Right forelimb (tissue), 1 donor: ENCODE measurements at places on chromosomes 1 and 21.

DNA sequence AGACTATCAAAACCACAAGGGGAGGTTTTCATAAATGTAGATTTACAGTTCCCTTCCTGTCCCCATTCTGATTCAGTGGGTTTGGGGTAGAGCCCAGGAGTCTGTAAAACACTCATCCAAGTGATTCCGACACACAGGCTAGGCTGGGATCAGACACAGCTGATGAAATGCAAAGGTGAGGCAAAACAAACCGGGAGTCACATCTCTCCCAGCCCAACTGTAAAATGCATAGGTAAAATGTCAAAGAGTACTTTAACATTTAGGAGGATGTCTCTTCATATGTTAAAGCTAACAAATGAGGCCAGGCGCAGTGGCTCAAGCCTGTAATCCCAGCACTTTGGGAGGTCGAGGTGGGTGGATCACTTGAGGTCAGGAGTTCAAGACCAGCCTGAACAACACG is 45.0 kb downstream of the ZNF281 start:
- DNase-seq: no peak

- no peak for DNase-seq
Observed at GRCh38 chr21:25002676-25003075, 604.6 kb downstream of the MRPL39 start.

GRCh38 chr1:226939438-226940028 is 561 bp upstream of the COQ8A start:
- no peak for DNase-seq

DNA sequence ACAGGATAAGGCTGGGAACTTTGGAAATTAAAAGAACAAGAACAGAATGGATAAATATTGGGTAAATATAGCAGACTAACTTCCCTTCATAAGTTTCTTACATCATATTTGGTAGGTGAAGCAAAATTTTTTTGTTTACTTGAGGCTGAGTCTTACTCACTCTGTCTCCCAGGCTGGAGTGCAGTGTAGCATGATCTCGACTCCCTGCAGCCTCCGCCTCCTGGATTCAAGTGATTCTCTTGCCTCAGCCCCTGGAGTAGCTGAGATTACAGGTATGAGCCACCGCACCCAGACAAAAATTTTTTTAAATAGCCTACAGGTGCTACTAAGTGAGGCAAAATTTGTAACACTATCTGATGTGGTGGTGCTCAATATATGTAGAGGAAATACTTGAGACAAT is 50.7 kb downstream of the TM2D1 start:
- DNase-seq: no peak

GRCh38 chr1:237583756-237584155 is 307.0 kb downstream of the ZP4 start:
- DNase-seq: no peak

- no peak for DNase-seq
Observed at GRCh38 chr1:109658533-109659042, 2.7 kb downstream of the GSTM4 start.

GRCh38 chr1:51750218-51750617 is 128.3 kb downstream of the NRDC start:
- no peak for DNase-seq

DNA sequence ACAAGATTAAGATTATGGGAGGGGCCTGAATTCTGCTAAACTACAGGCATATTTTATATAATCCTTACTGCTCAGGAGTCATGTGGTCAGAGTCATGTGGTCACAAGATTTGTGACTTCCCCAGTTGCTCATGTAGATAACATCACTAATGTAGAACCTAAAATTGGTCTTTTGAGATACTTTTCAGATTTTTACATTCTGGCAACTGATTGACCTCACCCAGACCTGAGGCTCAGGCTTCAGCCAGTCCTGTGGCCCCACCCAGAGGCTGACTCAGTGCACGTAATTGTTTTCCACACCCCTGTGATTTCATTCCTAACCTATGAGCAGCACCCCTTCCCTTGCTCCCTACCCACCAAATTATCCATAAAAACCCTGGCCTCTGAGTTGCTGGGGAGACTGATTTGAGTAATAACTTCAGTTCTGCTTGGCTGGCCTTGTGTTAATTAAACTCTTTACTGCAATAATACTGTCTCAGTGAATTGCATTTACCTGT is 41.7 kb upstream of the ZNF326 start:
- no peak for DNase-seq

- no peak for DNase-seq
Observed at GRCh38 chr1:91523482-91523881, 22.8 kb downstream of the CDC7 start.

GRCh38 chr1:24786191-24786590 is 40.9 kb downstream of the CLIC4 start:
- DNase-seq: no peak

DNA sequence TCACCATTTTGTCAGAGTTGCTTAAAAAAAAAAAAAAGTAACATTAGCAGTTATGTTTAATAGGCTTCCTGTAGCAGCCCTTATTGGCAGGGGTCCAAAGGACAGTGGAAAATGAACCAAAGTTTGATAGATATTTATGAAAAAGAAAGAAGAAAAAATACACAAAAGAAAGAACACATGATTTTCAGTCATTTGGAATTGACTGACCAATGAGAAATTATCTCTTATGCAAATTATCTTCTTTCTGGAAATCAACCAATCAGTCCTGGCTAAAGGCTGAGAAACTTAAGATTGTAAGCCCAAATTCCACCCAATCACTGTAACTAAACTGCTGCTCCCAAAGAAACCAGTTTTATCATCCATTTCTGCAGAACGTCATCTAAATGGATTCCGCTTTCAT is 282.4 kb downstream of the TM2D1 start:
- no peak for DNase-seq

- DNase-seq: no peak
Observed at GRCh38 chr1:115099693-115100050, 10.4 kb upstream of the TSPAN2 start.

DNA sequence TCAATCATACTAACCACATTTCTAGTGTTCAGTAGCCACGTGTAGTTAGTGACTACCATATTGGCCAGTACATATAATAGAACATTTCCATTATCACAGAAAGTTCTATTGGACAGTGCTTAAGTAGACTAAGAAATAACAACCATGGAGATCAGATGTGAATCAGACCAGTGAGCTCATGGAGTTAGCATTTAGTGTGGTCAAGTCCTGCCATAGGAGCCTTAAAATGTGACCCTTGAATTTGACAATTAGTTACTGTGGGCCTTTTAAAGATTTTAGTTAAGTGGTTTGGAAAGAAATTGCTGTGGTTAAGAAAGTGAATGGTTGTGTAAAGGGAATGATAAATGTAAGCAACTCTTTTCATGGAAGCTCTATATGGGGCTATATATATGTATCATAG is 123.4 kb downstream of the POU2F1 start:
- DNase-seq: no peak

- DNase-seq: no peak
Observed at GRCh38 chr1:110533230-110533629, 14.3 kb upstream of the KCNA10 start.

DNA sequence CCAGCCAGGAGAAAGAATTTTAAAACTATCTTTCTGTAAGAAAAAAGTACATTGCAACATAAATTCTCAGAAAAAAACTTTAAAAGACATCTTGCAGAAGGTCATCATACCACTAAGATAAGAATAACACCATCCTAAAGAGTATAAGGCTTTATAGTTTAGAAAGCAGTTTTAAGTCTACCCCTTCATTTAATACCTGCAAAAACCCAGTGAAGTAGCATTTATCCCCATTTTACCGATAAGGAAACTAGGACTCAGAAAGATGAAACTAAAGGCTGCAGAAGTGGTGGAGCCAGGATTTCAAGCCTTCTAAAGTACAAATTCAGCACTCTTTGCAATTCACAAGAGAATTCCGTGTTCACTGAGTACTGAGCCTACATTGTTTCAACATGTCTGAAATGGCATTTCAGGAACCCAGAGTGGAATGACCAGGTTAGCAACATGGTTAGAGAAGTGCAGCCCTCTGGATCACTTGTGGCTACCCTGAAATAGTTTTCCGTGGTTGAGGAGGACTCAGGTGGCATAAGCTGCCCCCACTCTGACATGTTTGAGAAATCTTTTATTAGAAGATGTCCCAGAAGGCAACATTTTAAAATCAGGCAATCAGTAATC is 6.7 kb downstream of the MYCL start:
- DNase-seq: no peak

GRCh38 chr1:58248072-58248471 is 298.5 kb downstream of the OMA1 start:
- DNase-seq: no peak

DNA sequence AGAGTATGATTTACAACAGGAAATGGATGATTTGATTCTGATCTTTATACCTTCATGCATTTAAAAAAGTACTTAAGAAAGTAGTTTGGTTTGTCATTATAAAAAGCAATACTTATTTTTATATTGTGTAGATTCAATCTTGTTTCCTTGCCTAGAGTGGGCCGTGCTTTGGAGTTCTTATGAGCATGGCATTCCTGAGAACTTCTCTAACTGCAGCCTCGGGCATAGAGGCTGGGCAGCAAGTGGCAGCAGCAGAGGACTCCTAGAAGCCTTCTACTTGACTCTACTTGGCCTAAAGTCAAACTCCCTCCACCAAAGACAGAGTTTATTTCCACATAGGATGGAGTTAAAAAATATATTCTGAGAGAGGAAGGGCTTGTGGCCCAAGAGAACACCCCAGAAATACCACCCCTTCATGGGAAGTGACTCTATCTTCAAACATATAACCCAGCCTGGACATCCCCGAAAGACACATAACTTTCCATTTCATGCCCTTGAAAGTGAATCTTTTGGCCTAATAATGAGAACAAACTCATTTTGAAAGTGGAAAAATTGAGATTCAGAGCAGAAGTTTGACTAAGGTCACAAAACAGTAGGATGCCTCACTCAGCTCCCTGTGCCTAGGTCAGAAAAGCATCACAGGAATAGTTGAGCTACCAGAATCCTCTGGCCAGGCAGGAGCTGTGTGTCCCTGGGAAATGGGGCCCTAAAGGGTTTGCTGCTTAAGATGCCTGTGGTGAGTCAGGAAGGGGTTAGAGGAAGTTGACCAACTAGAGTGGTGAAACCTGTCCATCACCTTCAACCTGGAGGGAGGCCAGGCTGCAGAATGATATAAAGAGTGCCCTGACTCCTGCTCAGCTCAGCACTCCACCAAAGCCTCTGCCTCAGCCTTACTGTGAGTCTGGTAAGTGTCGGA is at the start of gene IVL:
TSS of gene IVL (plus strand) at position 861 of the 916 bp plus-strand sequence. CDS start 1,252 bp downstream, outside the sequence.
- no peak for DNase-seq

- DNase-seq: no peak
Observed at GRCh38 chr1:151158751-151159251, 2.4 kb downstream of the TNFAIP8L2 start.

DNA sequence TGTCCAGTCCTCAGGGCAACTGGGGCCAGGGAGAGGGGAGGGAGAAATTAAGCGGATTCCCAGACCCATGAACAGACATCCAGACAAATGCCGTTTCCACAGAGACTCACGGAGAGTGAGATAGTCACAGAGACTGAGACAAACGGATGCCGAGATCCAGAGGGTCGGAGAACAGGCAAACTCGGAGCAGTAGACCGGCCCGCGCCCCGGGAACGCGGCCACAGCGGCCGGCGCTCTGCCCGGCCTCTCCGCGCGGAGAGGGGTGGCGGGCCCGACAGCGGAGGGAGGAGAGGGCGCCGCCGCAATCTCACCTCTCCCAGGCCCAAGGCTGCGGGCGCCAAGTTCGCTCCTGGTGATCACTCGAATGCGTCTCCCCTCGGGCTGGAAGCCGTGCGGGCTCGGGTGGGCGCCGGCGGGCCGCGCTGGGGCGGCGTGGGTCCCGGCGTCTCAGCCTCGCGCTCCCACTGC is 831 bp upstream of the FOXD2 start:
- no peak for DNase-seq

GRCh38 chr1:1397839-1398523 is 1.2 kb downstream of the CCNL2 start:
- no peak for DNase-seq

DNA sequence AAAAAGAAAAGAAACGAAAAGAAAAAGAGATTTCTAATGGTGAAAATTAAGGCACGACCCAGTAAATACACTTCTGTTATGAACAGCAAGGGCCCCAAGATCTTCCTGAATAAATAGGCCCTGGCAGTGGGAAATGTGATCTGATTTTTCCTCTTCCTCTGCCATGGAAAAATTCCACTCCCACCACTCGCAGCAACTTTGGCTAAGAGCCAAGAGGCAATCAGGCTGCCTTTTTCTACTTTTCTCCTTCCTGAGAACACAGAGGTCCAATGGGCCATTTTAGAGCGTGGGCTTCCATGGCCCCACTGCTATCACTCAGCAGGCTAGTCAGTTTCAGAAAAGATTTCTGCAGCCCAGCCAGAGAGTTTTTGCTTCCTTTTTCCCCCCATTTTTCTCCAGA is 33.7 kb upstream of the AK4 start:
- peak; percentile 65 for DNase-seq

DNA sequence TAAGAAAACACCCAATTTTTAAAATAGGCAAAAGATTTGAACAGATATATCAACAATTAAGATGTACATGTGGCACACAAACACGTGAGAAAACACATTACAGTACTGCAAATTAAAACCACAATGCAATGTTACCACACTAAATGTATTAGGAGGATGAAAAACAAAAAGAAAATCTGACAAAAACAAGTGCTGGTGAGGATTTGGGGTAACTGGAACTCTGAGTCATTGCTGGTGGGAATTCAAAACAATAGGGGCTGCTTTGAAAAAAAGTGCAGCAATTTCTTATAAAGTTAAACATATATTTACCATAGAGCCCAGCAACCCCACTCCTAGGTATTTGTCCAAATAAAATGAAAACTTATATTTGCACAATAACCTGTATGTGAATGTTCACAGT is 614.1 kb downstream of the SMYD3 start:
- no peak for DNase-seq
